GM12891 (cell line): ENCODE measurements at places on chromosomes 11 and 22.

DNA sequence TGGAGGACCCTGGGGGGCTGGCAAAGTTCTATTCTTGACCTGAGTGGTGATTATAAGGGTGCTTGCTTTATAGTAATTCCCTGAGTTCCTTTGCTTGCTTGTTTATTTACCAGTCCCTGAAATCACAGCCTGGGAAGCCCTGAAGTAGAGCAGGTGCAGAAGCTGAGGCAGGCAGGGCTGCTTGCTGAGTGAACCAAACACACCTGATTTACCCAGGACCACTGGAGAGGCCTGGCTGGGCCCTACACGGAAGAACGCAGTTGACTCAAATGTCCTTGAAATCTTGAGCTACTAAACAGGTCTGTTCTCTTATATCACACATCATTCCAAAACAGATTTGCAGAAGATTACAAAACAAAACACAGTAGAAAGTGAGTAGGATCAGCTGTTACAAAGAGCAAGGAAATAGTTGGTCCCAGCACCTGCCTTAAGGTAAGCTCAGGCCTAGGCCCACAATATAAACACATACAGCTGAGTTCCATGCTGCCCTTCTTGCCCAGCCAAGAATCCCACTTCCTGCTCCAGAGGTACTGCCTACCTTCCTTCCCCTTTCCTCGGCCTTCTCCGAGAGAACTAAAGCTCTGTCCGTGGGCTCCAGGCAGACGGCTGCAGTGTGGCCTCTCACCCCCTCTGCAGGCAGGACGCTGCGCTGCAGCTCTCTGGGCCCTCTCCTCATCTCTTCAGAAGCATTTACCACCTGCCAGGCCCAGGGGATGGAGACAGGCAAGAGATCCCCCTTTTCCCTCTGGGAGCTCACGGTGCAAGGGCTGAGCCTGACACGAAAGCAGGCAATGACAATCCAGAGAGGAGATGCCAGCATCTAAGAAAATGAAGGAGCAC lies 46.1 kb upstream of the SCUBE2 start:
- peak; percentile 63 for DNase-seq

DNA sequence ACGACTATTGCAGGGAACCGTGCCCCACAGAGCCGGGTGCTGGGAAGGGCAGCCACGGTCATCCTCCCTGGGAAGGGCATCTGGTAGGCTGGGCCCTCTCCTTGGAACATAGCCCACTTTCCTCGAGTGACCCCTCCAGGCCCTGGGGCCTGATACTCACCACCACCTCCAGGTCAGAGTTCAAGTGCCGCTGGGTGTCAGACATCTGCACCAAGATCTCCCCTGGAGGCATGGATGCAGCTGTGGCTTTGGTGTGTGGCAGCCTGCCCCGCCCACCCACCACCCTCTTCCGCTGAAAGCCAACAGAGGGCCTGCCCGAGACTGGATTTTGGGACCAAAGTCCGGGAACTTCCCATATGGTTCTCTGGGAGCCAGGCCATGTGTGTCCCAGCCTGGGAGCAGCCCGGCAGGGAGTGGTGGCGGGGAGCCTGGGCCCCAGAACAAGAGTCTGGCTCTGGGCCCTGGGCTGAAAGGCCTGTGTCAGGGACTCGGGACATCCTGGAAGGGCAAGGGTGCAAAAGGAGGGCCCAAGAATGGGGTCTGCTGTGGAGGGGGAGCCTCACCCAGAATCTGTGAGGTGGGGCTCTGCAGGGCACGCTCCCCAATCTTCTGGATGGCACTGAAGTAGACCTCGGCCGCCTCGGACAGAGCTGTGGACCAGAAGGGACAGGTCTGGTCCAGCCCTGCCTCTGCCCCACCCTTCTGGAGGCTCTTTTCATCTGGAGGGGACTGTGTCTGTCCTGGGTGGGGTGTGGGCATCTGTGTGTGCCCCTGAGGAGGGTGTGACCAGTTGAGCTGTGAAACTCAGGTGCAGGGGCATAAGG lies 2.6 kb downstream of the BAIAP2L2 start:
- no peak for DNase-seq

GRCh38 chr11:92332986-92333385 lies 108.4 kb downstream of the FAT3 start:
- no peak for DNase-seq

GRCh38 chr11:126707498-126707897 lies 293.1 kb downstream of the KIRREL3 start:
- no peak for DNase-seq

DNA sequence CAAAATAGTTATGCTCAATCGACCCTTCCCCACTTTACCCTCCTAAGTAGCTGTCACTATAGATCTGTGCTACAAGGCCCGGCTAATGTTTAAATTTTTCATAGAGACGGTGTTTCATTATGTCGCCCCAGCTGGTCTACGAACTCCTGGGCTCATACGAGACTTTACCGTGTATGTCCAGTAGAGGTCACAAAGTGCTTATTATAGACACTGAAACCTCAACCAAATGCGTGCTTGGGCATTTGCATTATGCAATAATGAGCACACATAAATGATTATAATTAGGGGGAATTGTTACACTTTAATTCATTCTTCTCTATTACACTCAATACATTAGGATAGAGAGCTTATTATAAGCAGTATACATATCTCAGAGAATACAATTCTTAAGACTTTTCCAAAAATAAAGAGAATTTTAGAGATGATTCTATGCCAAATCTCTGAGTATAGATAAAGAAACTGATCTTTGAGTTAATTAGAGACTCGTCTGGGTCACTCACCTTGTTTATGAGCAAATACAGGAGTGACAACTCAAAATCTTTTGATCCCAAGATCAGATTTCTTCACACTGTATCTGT lies 12.5 kb upstream of the MRPL16 start:
- no peak for DNase-seq

GRCh38 chr11:43459246-43459645 lies 100.5 kb downstream of the TTC17 start:
- no peak for DNase-seq

GRCh38 chr22:31857247-31857646 lies 87.1 kb upstream of the YWHAH start:
- DNase-seq = no peak

GRCh38 chr11:18722293-18722637 lies 3.7 kb downstream of the IGSF22 start:
- no peak for DNase-seq

- no peak for DNase-seq
These were observed 20.4 kb downstream of the MRPL48 start for GRCh38 chr11:73808052-73808451.

DNA sequence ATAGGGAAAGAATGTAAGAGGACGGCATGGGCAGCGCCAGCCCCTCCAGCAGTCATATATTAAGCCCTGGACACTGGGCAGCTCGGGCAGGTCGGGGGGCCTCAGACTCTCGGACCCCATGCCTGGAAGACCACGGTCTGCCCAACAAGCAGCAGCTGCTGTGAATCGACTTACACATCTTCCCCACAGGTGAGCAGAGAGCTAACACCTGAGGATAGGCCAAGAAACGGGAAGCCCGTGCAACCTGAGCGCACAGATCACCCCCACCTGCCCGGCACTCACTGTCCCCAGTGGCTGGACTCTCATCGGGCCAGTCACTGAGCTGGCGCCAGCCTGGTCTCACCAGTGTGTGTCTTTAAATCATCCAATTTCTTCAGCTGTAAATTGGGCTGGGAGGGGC lies 4.7 kb upstream of the TCF20 start:
- DNase-seq = no peak

DNA sequence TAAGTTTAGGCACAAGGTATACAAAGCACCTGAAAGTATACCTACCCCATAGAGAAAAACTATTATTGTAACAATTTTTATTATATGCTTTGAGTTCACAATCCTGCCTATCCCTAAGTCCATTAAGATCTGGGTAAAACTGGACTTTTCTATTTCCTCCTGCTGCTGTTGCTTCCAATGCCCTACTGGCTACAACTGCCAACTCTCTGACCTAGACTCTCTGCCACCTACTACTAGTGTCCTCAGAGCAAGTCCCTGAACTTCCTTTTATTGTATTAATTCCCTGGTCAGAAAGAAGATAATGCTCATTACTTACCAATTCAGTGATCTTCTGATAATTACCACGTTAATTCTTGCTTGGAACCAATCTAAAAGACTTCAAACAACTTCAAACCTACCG lies 70.3 kb downstream of the RBFOX2 start:
- no peak for DNase-seq

DNA sequence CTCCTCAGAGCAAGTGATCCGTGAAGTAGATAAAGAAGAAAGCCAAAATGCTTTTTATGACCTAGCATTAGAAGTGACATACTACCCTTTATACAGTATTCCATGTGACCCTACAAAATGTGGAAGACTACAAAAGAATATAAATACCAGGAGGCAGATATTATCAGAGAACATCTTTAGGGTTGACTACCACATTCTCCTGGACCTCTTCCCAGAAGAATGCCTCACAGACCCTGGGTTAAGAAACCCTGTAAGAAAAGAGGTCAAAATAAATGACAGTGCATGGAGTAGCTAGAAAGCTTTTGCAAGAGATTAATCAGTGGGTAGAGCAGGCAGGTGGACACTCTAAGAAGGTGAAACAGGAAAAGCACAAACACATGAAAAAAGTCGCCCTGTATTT lies 69.2 kb downstream of the FANCF start:
- DNase-seq = no peak

DNA sequence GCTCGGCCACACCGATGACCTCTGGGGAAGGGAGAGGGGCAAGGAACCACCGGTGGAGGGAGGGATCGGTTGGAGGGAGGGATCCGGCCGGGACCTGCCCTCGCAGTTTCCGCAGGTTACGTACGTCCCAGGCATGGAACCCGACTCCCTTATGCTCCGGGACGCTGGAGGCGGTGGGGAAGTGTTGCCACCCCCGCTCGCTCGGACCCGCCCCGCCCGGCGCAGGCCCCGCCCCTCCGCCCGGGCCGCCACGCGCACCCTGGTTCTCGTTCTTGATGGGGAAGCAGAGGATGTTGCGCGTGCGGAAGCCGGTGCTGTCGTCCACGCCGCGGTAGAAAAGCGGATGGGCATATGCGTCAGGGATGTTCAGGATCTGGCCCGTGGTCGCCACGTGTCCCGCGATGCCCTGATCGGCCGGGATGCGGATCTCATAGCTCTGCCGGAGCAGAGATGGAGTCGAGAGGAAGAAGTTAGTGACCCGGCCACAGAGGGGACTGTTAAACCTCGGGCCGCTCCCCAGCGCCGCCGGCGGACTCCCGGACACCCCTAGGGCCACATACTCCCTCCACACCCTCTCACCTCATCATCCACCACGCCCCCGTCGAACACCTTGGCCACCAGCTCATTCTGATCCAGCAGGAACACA lies 89.8 kb downstream of the PDE2A start:
- DNase-seq = no peak

- DNase-seq = no peak
These were observed 24.8 kb upstream of the MUC5B start for GRCh38 chr11:1197886-1198560.

DNA sequence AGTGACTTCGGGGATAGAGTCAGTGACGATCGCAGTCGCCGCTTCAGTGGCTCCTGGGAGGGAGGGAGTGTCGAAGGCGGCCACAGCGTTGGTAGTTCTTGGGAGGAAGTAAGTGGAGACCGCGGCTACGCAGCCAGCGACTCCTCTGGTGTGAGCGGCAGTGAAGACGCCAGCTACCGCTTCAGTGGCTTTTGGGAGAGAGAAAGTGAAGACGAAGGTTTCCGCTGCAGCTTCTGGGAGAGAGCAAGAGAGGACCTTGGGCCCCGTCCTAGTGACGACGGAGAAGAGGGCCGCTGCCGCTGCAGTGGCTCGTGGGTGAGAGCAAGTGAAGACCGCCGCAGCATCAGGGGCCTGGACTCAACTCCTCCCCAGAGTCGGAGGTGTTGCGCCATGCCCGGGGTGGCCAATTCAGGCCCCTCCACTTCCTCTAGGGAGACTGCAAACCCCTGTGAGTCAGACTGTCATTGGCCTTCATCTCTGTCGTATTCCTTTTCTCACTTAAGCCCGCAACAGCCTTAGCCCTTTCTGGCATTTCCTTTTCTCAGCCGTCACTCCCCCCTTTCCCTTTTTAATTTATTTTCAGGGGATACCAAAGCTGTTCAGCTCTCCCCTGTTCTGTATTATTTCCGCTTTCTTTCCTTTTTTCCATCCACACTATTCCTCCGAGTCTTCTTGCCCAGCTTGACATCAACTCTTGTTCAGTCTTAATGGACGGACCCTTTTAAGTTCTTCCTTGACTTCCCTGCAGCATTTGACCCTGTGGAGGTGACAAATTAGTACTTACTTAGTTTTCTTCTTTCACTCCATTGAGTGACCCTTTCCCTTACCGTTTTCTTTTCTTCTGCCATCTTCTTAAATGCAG lies 1.0 kb downstream of the ANKRD42 start:
- peak; percentile 33 for DNase-seq

DNA sequence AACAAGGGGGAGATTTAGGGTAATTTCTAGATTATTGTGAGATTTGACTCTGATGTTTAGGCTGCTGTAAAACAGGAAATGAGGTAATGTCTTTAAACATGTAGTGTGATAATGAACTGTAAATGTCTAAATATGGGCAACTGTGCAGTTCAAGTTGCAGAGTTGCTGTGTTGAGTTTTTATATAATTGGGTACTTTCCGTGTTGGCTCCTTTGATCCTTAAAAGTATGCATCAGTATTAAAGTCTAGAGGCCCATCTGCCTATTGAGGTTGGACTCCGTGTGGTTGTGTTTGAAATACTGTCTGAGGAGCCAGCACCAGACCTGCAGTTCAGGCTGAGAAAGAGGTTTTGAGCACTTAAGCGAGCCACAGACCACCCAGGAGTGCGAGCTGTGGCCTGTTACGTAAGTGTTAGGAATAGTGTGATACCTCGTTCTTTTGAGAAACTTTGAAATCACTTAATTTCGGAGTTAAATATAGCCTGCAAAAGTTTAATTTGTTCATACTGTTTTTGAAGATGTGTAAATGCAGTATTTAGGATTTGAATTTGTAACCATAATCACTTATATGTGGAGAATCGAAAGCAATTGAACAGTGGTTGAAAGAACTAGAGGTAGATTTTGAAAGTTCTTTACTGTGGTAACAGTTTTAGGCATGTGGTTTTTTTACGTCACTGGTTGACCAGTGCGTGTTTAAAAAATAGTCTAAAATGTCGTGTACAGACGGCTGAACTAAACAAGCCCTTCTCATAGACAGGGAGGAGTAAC lies 9.0 kb downstream of the FAM118A start:
- DNase-seq = no peak

DNA sequence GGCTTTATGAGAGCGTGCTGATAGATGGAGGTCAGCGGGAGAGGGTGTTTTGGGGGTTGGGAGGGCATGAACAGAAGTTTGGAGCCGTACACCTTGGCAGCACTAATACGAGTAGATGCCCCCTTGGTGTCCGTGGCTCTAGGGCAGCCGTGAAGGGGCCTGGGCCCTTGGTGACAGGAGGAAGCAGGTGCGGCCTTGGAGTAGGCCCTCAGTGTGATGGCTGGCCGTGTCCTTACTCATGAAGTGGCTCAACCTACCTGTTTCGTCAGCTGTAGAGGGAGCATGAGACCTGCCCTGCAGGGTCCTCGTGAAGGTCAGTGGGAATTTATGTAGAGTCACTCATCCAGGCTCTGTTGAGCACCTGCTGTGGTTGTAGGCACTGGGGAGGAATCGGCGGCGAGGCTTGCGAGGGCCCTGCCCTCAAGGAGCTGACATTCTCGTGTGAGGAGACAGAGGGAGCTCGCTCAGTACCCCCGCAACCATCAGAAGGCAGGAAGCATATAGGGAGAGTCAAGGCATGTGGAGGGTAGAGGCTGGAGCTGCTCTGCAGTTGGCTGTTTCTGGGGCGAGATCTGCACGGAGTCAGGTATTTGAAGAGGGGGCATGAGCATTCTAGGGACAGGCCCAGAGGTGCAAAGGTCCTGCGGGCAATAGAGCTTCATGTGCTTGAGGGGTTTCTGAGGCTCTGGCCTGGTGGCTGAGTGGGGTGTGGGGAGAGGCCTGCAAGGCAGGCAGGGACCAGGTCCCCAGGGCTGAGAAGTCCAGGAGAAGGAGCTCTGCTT lies 39.6 kb downstream of the TBC1D22A start:
- no peak for DNase-seq

- no peak for DNase-seq
These were observed 322.8 kb downstream of the LARGE1 start for GRCh38 chr22:33597274-33597985.
